ENCODE measurements at places on chromosomes 16 and 17.
A peak's percentile ranks its signal among the peaks of the same experiment; 100 is the strongest.

- H3K4me3 ChIP-seq = no peak overlapping the region
- no peaks in the 10 kb centered on the region for H3K36me3 ChIP-seq
- no peaks in the 10 kb centered on the region for H3K27me3 ChIP-seq
- H3K27ac ChIP-seq = no peak overlapping the region
These were observed 166.7 kb downstream of the XYLT1 start for GRCh38 chr16:17304106-17304490.

DNA sequence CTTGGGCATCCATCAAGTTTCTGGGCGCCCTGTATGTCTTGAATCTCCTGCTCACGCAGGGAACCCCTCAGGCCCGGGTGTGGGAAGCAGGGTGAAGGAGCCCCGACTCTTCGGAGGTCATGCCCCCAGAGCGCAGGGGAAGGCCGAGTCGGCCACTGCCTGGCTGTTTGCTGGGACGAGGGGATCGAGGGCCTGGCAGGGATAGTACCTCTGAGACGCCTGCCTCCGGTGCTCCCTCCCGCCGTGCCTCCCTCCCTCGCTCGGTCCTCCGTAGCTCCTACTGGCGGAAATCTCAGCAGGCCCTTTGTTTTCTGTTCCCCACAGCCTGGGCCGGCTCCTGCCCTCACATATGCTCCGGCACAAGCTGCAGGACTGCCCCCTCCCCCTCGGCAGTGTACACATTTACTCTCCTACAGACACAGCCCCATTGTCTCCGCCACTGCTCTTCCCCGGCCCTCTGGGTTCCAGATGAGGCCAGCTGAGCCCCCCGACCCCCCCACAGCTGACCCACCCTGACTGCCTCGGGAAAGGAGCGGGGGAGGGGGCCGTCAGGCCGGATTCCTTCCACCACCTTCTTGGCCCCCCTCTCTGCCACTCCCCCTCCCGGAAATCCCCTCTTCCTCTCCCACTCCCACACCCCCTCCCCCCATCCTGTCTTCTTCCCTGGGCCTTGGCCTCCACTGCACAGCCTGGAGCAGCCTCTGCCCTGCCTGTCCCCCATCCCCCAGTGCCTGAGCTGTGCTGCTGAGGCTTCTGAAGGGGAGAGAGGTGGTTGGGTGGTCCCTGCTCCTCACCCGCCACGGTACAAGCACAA is 1.4 kb downstream of the TRAF4 start:
- H3K27me3 ChIP-seq = no peaks in the 10 kb centered on the region
- peak overlapping the region; percentile 91 for H3K27ac ChIP-seq
- peaks cover 74% of the 10 kb centered on the region for H3K4me1 ChIP-seq
- H3K36me3 ChIP-seq = peaks cover 12% of the 10 kb centered on the region
- peak overlapping the region; percentile 93 for H3K4me3 ChIP-seq
- peak; percentile 35 for DNase-seq

GRCh38 chr17:78993981-78994671 is 14.4 kb upstream of the LGALS3BP start:
- no peak overlapping the region for H3K4me3 ChIP-seq
- peaks cover 19% of the 10 kb centered on the region for H3K36me3 ChIP-seq
- DNase-seq = no peak
- no peak overlapping the region for H3K27ac ChIP-seq

- peaks cover 7% of the 10 kb centered on the region for H3K4me1 ChIP-seq
- H3K4me3 ChIP-seq = no peak overlapping the region
- no peak for DNase-seq
- H3K27ac ChIP-seq = no peak overlapping the region
These were observed 15.9 kb downstream of the GNPTG start for GRCh38 chr16:1367486-1368174.

GRCh38 chr17:56826611-56827414 is 6.9 kb downstream of the C17orf67 start:
- no peaks in the 10 kb centered on the region for H3K27me3 ChIP-seq
- peaks cover 25% of the 10 kb centered on the region for H3K4me1 ChIP-seq
- DNase-seq = no peak
- H3K4me3 ChIP-seq = no peak overlapping the region

- H3K4me1 ChIP-seq = peaks cover 43% of the 10 kb centered on the region
- DNase-seq = peak; percentile 72
- H3K27ac ChIP-seq = no peak overlapping the region
- peaks cover 30% of the 10 kb centered on the region for H3K27me3 ChIP-seq
These were observed 6.9 kb downstream of the PHOSPHO1 start for GRCh38 chr17:49223517-49224197.

Measured in activated T-cell treated with anti-CD3 and anti-CD28 coated beads, Interleukin-2, amount 50 U/mL, for 72 hours (primary cell).